ENCODE measurements at places on chromosomes 3 and 15. TPM values are rescaled to one million over a fixed set of nuclear protein-coding genes. Genes with fewer than 3 reads are reported as not detected.

Gene TRPM1
- not detected for total RNA-seq

Gene GOLGA6L10
- total RNA-seq, result 0.11 TPM

Gene FOXL2
- 11.2 TPM for total RNA-seq

Gene RUVBL1
- total RNA-seq, result 61.7 TPM

Gene NRROS
- 3.0 TPM for total RNA-seq

Gene PLAAT1
- total RNA-seq, result 0.66 TPM

Gene TNFAIP8L3
- total RNA-seq, result 13.0 TPM

Gene SPTBN5
- total RNA-seq, result 0.11 TPM

Gene DPPA2
- not detected for total RNA-seq

Gene HTR3E
- not detected for total RNA-seq

Gene FES
- total RNA-seq, result 33.5 TPM

Gene KCNAB1
- total RNA-seq, result not detected

Gene SLC38A3
- not detected for total RNA-seq

Gene PPCDC
- total RNA-seq, result 9.2 TPM

Gene PP2D1
- not detected for total RNA-seq

Gene GLDN
- 0.22 TPM for total RNA-seq

Gene CFAP161
- total RNA-seq, result 0.12 TPM

Gene TMEM40
- total RNA-seq, result not detected

Gene GHSR
- not detected for total RNA-seq

Gene PLIN1
- total RNA-seq, result 0.22 TPM

Gene FEZF2
- not detected for total RNA-seq

Gene FGF7
- total RNA-seq, result 264 TPM

Gene MINDY4B
- total RNA-seq, result not detected

Gene LRRC31
- total RNA-seq, result not detected

Gene ADIPOQ
- total RNA-seq, result not detected

Gene DNAH1
- 4.1 TPM for total RNA-seq

Gene SCN11A
- under 0.01 TPM for total RNA-seq

Gene SNRPN
- 35.1 TPM for total RNA-seq

Gene MUC13
- total RNA-seq, result not detected

Gene ECE2
- not detected for total RNA-seq

Gene C3orf80
- 4.9 TPM for total RNA-seq

Gene COL6A5
- total RNA-seq, result under 0.01 TPM

Gene IGDCC3
- total RNA-seq, result under 0.01 TPM

All from uterine smooth muscle cell (primary cell).